Activated T-cell treated with anti-CD3 and anti-CD28 coated beads, Interleukin-2, amount 50 U/mL, for 4 hours (primary cell): ENCODE measurements at places on chromosomes 6 and 20.

DNA sequence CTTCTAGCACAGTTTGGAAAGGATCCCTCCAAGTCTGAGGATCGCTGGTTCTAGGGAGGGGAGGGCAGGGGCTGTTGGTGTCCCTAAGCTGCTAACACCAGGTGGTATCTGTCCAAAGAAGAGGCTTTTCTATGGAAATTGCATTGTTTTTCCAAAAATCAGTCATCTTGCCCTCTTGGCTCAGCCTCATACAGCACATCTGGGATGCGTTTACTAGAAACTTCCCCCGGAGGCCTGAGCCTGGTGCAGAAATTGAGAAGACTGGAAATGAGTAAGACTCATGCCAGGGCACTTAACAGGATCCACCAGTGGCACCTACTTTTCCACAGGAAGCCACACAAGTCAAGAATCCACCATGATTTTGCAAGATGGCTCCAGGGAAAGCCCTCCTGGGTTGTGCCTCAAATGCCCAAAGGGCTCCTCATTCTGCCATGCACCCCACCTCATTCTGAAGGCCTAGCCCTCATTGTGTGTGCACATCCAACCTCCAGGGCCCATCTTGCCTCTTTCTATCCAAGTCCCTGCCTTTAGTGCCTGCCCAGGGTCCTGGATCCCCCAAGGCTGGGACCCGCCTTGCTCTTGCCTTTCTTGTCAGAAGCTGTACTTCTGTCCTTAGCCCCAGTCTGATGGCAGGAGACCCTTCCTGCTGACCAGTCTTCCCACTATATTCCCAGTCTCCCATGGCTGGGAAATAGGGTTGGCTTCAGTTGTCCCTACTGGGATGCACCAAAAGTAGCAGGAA is 97.6 kb downstream of the MRPL14 start:
- DNase-seq: no peak

GRCh38 chr6:75158176-75158575 is 47.7 kb downstream of the COL12A1 start:
- DNase-seq: no peak

- no peak for DNase-seq
Observed at GRCh38 chr20:24651171-24651975, 181.9 kb downstream of the SYNDIG1 start.

- no peak for DNase-seq
Observed at GRCh38 chr6:108589244-108589791, 28.6 kb downstream of the FOXO3 start.

DNA sequence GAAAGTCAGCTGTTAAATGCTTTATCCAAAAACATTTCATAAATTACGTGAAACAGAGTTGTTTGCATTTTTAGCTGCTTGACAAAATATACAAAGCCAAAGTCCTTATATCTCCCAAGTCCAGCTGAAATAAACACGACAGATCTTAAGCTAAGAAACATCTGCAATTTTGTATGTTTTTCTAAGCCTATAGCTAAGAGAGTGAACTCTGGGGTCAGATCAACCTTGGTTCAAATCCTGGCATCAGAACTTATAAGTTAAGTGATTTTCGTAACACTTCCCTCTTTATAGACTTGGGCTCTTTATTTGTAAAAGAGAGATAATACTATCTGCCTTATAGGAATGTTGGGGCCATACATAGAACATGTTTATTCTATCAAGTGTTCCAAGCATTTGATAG is 176.7 kb downstream of the PTPRK start:
- no peak for DNase-seq

DNA sequence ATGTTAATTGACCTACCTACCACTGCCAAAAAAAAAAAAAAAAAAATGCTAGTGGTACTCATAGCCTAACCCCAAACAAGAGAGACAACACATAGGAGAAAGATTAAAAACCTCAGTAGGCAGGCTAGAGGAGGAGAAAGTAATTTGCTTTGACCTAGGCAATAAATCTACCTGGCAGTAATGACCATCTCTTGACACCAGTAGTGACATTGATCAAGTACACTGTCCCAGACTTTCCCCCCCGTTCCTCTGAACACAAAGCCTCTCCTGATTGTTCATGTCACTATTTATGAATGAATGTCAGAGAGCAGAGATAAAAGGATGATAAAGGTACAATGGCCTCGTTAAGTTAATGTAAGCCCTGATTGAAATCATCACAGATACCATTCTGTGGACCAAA is 746.8 kb downstream of the CBLN4 start:
- no peak for DNase-seq
